ENCODE measurements at places on chromosomes 7 and 10.
A peak's percentile ranks its signal among the peaks of the same experiment; 100 is the strongest.

DNA sequence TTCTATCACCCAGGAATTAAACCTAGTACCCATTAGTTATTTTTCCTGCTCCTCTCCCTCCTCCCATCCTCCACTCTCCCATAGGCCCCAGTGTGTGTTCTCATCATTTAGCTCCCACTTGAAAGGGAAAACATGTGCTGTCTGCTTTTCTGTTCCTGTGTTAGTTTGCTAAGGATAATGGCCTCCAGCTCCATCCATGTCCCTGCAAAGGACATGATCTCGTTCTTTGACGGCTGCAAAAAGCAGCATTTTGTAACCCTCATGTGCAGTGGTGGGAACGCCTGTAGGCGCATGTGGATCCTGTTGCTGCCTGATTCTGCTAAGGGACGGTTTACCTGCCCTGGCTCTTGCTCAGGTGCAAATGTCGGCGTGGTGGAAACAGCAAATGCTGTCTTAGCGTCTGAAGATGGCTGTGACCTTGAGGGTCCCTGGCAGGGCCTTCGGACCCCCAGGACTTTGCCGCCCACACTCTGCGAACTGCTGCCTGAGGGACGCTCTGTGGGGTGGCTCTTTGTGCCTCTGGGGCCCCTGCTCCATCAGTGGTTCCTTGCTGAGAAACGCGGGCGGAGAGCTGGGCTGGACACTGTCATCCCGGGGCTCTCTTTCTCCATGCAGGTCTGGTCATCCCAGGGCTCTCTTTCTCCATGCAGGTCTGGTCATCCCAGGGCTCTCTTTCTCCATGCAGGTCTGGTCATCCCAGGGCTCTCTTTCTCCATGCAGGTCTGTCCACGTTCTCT lies 5.6 kb upstream of the MTG1 start:
- no peak for DNase-seq

DNA sequence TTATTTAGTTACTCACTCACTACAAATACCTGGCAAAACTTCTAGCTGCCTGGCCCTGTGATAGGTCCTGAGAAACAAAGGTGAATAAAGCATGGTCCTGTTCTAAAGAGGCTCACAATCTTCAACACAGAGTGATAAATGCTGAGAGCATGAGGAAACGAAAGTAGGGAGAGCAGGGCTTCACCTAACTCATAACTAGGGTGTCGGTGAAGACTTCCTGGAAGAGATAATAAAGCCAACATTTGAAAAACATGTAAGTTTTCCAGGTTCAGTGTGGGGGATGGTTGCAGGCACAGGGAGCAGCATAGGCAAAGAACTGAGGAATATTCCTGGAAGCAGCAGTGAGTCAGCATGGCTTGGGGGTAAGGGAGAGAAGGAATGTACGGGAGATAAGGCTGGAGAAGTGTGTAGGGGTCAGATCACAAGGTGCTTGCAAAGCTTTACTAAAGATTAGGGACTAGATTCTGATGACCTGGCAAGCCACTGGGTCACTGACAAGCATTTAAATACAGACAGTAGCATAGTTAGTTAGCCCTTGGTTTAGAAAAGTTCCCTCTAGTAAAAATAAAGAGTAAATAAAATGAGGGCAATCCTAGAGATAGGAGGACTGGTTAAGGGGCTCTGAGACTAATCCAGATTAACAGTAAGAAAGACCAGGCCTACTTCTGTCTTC lies 5.1 kb downstream of the KEL start:
- no peak for DNase-seq

GRCh38 chr7:27156508-27156898 lies at the start of gene HOXA7:
Gene HOXA7 (minus strand): TSS chr7:27156675. CDS start chr7:27156545, 130 bp downstream.
- DNase-seq: no peak

DNA sequence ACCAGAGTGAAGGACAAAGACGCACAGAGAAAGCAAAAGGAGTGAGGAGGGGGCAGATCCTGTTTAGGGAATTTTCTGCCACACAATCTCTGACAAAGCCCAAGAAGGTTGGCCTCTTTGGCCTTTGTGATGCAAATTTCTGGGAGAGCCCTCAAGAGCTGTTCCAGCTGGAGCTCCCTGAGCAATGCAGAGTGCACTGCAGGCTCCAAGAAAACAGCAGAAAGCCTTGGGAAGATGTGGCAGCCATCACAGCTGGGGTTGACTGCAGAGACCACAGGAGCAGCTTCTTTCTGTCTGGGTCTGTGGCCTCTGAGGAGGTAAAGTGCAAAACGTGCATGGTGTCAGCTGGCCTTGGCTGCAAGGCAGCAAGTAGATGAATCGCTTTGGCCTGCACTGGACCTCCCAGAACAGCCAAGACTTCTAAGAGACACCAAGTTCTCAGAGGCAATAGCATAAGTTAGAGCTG lies 200.2 kb downstream of the ELMO1 start:
- no peak for DNase-seq

DNA sequence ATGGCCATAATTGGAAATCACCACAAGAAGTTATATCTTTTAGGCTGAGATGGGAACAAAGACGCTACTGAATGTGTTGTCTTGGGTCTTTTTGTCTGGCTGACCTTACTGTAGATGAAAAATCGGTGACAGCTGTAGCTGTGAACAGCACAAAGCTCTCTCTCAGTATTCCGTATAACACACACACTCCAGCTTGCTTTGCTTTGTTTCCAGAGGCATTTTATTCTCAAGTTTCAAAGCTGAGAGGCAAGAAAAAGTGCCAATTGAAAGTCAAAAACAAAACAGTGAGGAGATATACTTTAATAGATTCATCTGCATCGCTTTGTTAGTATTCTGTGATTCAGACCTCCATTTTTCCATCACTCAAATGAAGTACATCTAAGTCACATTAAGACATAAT lies 39.6 kb upstream of the CABCOCO1 start:
- no peak for DNase-seq

DNA sequence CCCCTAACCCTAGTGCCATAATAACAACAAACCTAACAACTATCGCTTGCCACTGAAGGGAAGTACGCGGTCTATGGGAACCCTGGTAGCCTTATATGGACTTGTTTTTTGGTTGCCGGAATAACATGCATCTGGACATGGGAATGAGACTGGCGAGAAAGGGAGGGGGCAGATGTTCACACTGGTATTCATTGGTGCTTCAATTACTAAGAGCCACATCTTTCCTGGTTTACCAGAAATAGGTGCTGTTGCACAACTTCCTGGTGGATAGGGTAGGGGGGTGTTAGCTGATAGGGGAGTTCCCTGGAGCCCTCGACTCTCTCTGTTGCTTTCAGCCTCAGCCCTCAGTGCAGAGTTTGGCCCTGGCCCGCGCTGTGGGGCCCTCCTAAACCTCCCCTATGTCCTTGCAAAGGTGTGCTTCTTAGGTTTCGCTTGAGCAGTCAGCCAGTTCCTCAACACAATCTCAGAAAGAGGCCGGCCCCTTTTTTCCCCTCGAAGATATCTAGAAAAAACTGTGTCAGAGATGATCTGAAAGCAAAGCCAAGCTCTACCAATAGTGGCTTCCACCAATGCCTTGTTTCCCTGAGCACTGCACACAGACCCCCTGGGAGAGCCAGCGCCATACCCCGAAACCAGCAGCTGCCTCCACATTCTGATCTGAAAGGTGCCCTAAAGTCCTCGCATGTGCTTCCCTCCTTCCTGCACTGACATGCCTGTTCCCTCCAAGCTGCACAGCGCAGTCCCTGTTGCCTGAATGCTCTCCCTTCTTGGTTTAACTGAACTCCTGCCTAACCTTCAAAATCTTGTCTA lies 13.5 kb downstream of the TBXAS1 start:
- DNase-seq: no peak

- no peak for DNase-seq
These were observed 5.5 kb downstream of the ZNF503 start for GRCh38 chr10:75395932-75396630.

GRCh38 chr10:8047452-8048280 lies 6.8 kb upstream of the GATA3 start:
- peak; percentile 10 for DNase-seq

DNA sequence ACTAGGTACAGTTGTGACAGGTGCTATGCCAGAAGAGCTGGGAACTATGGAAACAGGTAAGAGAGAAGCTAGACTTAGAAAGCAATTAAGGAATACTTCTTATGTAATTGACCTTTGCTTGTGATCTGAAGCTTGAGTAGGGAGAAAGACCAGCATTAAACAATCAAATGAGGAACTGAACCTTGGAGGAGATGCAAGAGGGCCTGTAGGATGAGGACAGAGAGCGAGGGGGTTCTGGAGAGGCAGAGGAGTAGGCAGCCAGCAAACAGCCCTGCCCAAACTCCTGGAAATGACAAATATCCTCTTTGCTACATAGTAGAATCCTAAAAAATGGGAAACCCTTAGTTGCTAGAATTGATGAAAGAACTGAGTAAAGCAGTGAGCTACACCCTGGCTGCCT lies 41.6 kb upstream of the FAM204A start:
- DNase-seq: no peak

All from CD8-positive, alpha-beta memory T cell (primary cell).